ENCODE measurements at places on chromosomes 11 and 22. TPM values are rescaled to one million over a fixed set of nuclear protein-coding genes. Genes with fewer than 3 reads are reported as not detected.

Gene LRRC74B
- total RNA-seq = not detected

Gene TUT1
- 9.6 TPM for total RNA-seq

Gene BDNF
- 2.0 TPM for total RNA-seq

Gene CCDC82
- 5.5 TPM for total RNA-seq

Measured in myometrial cell (primary cell).